ENCODE measurements at places on chromosomes 7 and 10. TPM values are rescaled to one million over a fixed set of nuclear protein-coding genes. Genes with fewer than 3 reads are reported as not detected.

Gene WEE2
- total RNA-seq, result not detected

Gene NME8
- not detected for total RNA-seq

Gene MAGI2
- total RNA-seq, result 0.44 TPM

Gene TNRC18
- total RNA-seq, result 69.0 TPM

Gene BCL7B
- total RNA-seq, result 71.6 TPM

Gene STRIP2
- 79.2 TPM for total RNA-seq

Gene ZNF282
- 161 TPM for total RNA-seq

Gene SPDYE8
- not detected for total RNA-seq

Gene UBE3C
- 42.6 TPM for total RNA-seq

Gene LMTK2
- 16.2 TPM for total RNA-seq

Gene CYP2C9
- total RNA-seq, result not detected

Gene CTAGE8
- total RNA-seq, result 1.5 TPM

Gene DPP6
- not detected for total RNA-seq

Gene INHBA
- 0.19 TPM for total RNA-seq

Gene KCNH2
- total RNA-seq, result 0.72 TPM
